Stimulated activated CD4-positive, alpha-beta T cell treated with anti-CD3 and anti-CD28 coated beads, Interleukin-12 subunit alpha, Interleukin-12 subunit beta, amount 100 ng/mL, for 24 hours (primary cell): ENCODE measurements at places on chromosomes 11 and 22.

- DNase-seq, result no peak
These were observed 5.7 kb downstream of the LTBP3 start for GRCh38 chr11:65552388-65552951.

DNA sequence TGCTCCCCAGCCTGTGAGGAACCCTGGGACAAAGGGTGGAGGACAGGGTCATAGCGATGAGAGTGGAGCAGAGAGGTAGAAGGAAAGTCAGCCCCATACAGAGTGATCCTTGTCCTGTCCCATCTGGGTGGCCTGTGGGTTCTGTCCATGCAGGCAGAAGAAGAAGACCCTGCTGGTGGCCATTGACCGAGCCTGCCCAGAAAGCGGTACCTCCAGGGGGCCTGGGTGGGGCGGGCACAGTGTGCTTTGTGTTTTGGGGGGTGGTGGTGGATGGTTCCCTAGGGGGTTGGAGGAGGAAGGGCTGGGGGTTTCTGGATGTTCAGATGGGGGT, 7.9 kb downstream of the SIDT2 start:
- no peak for DNase-seq

GRCh38 chr22:37229012-37229804, 14.9 kb downstream of the RAC2 start:
- DNase-seq, result no peak

GRCh38 chr11:114083391-114084252, 24.1 kb downstream of the ZBTB16 start:
- DNase-seq, result no peak

DNA sequence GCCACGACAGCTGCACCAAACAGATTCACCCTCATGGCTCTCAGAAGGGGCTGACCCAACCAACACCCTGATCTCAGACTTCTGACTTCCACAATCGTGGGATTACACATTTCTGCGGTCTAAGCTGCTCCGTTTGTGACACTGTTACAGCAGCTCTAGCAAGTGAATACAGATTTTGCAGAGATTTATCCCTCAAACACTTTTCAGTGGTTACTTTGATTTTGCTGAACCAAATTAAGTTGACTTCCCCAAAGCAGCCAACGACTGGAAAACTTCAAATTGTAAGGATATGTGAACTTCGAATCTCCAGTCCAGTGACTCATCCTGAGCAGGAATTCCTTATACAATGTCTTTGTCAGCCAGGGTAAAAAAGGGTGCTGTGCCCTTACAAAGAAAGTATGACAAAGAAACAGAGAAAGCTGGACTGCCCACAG, 14.8 kb upstream of the INCENP start:
- DNase-seq, result no peak

DNA sequence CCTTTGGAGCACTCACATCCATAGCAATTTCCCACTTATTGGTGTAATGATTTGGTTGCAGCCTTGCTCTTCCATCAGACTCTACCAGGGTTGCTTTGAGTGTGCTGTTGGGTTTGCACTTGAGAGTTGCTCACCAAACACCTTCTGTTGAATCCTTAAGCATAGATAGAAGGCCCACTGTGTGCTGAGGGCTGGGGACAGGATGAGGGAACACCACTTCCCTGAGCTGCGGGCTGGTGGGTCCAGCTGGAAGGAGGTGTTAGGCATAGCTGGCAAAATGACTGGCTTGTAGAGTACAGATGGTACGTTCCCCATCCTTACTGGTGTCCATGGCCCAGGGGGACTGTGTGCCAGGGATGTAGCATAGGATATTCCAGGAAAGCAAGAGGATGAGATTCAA, 3.9 kb downstream of the PRDM11 start:
- DNase-seq, result no peak

DNA sequence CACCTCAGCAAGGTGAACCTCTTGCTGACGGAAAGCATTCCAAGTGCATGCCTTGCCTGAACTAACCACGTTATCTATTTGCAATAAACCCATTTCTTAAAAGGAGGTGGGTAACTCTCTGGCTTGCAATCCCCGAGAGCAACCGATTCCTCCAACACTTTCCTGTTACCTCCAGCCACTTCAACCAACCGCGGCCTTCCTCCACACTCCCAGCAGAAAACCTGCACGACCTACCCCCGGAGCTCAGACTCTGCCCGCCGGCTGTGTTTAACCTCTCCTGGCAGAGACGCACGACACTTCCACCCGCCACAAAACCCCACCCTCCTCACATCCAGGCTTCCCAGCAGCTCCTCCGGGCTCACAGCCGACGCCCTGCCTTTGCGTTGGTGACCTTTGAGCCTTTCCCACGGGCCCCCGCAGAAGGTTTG, 708 bp downstream of the SCO2 start:
- no peak for DNase-seq

DNA sequence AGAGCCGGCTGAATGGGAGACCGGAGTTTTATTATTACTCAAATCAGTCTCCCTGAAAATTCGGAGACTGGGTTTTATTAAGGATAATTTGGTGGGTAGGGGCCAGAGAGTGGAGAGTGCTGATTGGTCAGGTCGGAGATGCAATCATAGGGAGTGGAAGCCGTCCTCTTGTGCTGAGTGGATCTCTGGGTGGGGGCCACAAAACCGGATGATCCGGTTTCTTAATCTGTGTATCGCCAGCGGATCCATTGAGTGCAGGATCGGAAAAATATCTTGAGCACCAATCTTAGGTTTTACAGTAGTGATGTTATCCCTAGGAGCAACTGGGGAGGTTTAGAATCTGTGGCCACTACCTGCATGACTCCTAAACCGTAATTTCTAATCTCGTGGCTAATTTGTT, 886 bp upstream of the NIPSNAP1 start:
- DNase-seq, result no peak

GRCh38 chr11:1353383-1354124, 36.2 kb upstream of the BRSK2 start:
- no peak for DNase-seq

- DNase-seq, result no peak
These were observed 3.3 kb upstream of the ANKRD13D start for GRCh38 chr11:67285541-67286498.

GRCh38 chr11:26418386-26418912, 86.5 kb downstream of the ANO3 start:
- no peak for DNase-seq

- no peak for DNase-seq
These were observed 70.4 kb downstream of the PHF21B start for GRCh38 chr22:44939451-44939850.

- no peak for DNase-seq
These were observed 481.7 kb downstream of the NTM start for GRCh38 chr11:131851964-131852755.

GRCh38 chr11:58490827-58491226, 17.1 kb downstream of the OR5B21 start:
- no peak for DNase-seq

DNA sequence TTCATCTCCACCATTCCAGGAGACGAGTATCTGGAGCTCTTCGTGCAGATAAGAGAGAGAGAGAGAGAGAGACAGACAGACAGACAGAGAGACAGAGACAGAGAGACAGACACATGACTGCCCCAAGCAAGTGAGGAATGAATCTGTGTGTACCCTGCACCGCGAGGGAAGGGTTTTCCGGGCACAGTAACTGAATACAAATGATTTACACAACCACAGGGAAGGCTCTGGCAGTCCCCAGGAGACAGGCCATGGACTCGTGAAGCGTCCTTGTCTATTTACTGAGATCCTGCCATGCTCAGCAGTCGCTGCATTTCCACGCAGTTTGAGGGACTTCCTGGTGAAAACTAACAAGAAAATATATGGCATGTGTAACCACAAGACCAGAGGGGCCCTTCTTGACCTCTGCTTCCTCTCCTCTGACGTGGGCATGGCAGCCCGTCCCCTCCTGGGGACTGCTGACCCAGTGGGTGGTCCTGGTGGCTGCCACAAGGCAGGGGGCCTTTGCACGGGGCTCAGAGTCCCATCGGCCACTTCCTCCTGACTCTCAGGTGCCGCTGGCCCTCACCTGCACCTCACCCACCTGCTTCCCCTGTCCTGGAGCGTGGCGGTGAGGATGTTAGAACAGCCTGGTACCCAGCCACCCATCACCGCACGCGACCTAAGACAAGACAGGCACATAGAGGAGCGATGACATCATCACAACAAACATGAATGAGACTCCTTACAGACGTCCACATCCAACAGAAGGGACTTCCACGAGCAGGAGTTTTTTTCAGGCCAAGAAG, 75.9 kb downstream of the PHF21B start:
- DNase-seq, result no peak

DNA sequence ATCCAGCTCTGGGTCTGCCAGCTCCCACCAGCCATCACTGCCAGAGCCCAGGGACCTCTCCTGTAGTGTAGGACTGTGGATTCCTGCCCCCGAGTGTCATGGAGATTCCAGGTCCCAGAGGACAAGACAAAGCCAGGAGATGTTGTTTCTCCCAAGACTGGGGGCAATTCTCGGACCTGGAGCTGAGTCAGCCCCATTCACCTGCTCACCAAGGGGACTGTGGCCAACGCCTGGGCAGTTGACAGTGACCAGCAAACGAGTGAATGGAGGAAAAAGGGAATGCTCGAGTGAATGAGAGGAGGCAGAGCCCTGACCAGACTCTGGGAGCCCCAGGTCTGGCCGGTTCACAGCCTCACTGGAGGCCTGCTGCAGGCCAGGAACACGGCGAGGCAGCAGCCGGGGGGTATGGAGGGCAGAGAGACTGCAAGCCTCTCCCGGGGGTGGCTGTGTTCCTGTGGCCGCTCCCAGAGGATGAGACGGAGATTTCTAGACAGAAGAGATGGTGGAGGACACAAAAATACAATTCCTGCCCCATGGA, 61.3 kb upstream of the PRR5 start:
- no peak for DNase-seq

DNA sequence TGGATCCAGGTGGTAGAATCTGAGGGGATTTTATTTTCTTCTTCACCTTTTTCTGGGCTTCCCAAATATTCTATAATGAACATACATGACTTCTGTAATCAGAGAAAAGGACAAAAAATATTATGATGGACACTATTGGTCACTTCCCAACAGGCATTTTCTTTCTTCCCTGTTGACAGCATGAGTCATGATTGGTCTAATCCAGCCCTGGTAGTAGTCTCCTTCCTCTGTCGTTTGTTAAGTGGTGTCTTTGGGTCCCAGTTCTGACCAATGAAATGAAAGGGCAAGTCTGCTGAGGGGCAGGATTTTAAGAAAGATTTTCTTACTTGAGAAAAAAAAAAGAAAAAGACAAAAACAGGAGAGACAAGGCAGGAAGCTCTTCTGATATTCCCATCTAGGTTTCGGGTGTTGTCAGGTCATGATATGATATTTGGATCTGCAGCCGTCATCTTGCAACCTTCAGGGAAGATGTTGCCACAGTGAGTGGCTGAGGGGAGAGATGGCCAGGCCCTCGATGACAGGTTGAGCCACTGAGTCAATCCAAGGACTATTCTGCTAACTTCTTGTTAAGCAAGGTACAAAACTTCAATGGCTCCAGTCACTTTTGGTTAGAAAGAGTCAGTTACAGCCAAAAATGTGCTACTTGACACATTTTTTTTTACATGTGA, 23.3 kb upstream of the PLEKHB1 start:
- no peak for DNase-seq

DNA sequence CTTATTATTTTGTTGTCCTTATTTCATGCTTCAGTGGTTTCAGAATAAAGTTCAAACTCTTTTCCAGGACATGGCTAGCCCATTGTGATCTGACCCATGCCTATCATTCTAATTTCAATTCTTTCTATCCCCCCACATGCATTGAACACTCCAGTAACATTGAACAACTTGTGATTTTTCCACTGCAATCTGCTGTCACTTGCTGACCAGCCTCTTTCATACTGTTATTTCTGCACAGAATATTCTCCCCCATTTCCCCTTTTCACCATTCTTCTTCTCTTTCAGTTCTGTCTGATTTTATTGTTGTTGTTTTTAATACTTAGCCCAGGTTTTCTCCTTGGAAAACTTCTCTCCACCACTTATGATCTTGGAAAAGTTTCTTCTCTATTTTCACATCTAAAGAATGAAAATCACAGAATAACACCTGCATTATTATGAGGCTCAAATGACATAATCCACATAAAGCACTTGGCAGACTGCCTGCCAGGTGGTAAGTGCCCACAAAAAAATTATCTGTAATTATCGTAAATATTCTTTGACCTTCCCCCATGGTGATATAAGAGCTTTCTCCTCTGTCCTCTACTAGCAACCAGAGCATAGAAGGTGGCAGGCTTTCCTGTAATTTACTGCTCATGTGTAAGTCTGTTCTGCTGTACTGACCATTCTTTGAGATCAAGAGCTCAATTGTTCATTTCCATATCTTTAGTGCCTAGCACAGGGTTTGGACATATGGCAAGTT, 51.9 kb upstream of the EED start:
- DNase-seq, result no peak

- DNase-seq, result no peak
These were observed 1039.2 kb downstream of the TBC1D22A start for GRCh38 chr22:47801541-47802245.
